AG09309 (cell line): ENCODE measurements at places on chromosomes 5 and 9.

DNA sequence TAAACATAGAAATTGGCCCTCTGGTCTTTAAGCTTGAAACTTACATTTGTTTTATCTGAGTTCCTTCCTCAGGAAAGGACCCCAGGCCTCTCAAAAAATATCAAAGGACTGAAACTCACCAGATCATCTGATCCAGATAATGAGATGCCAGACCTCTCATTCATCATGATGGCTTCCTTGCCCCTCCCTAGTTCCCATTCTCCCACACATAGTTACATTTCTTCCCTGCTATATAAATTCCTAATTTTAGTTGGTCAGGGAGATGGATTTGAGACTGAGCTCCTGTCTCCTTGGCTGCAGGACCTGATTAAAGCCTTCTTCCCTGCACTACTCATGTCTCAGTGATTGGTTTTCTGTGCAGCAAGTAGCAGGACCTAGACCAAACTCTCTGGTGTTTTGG, 119.4 kb upstream of the SPIN1 start:
- no peak for DNase-seq

DNA sequence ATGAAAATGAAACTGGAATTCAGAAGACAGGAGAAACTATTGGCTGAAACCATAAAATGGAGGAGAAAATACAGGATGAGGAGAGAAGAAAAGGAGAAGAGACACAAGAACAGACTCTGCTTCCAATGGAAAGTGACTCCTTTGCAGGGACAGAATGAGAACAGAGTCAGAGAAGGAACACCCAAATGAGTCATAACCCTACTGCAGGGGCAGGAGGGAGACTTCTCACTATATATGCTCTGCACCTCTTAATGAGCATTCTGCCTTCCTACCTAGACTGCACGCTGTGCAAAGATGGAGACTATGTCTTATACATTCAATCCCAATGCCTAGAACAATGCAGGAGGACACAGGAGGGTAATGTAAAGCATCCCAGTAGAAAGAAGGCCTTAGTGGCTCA, 2.1 kb downstream of the SAXO1 start:
- DNase-seq = no peak

DNA sequence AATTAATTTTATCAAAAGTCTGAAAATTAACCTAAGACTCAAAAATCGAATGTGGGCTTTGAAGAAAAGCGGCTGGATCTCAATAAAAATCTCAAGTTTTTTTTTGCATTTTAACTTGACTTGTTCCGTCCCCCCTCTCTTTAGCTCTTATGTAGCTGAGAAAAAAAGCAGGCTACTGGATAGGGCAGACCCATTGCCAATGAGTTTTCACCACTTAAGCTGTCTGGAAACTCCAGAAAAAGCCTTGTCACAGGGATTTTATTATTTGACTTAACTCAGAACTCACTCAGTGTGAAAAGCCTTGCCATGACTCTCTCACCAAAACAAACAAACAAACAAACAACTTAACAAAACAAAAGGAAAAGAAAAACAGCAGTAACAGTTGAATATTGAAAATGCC, 247.4 kb downstream of the CDH9 start:
- DNase-seq = no peak

DNA sequence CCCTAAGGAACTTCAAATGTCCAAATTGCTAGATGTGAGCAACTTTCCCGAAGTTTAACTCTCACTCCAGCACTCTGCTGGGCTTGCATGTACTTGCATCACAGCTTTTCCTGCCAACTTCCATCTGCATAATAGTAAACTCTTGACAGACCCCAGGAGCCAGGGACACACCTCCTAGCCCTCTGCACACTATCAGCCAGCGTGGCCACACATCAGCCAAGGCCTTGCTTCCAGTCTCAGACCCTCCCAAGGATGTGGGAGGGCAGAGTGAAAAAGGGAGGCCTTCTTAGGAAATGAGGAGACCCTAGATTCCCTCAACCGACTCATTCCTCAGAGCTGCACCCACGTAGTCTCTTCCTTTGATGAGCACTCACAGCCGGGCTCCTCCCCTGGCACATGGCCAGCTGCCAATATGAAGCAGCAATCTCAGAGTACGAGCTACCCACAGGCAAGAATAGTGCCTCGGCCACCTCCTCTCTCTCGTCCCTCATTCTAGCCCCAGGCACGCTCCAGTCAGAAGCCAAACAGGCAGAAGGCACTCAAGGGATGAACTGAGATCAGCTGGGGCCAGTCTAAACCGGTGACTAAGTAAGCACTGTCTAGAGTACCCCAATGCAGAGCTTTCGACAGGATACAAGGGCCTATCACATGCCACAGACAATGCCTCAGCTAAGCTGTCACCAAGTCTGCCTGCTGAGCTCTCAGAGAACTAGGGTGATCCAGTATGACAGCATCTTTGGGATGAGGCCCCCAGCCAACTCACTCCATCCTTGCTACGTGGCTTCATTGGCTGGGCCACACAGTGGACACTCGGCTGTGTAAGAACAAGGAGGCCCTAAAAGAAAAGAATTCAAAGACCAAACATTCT, 2.3 kb downstream of the P4HA2 start:
- peak; percentile 69 for DNase-seq
